ENCODE measurements at places on chromosomes 1 and 21.

- no peak for DNase-seq
Observed at GRCh38 chr1:219669042-219669441, 56.1 kb upstream of the ZC3H11B start.

DNA sequence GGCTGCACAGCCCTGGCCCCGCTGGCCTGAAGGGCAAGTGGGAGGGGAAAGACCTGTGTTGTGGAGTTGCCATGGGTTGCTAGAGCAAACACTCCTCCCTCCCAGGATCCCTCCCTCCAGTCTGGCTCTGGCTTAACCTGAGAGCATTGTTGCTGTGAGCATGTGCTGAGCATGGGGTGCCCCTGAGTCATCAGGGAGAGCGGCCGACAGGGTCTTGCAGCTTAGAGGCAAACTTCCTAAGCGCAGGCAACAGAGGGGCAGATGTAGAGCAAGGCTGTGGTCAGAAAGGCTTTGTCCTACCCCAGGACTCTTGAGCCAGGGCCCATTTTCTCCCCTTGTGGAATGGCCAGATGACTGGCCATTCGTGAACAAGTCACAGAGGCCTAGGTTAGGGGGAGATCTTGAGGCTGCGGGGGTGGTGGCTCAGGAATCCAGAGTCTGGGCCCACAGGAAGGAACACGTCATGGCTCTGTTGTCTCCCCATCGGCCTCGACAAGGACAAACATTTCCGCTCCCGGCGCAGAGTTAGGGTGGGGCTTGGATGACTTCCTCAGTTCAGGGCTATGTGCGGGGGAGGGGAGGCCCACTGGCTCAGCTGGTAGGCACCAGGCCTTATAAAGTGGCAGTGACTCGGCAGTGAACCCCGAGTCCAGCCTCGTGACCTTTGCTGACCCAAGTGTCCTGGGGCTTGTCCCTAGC lies 362 bp upstream of the DYNLT4 start:
- DNase-seq: peak; percentile 94

- no peak for DNase-seq
Observed at GRCh38 chr1:27218736-27219135, 15.7 kb upstream of the WDTC1 start.

DNA sequence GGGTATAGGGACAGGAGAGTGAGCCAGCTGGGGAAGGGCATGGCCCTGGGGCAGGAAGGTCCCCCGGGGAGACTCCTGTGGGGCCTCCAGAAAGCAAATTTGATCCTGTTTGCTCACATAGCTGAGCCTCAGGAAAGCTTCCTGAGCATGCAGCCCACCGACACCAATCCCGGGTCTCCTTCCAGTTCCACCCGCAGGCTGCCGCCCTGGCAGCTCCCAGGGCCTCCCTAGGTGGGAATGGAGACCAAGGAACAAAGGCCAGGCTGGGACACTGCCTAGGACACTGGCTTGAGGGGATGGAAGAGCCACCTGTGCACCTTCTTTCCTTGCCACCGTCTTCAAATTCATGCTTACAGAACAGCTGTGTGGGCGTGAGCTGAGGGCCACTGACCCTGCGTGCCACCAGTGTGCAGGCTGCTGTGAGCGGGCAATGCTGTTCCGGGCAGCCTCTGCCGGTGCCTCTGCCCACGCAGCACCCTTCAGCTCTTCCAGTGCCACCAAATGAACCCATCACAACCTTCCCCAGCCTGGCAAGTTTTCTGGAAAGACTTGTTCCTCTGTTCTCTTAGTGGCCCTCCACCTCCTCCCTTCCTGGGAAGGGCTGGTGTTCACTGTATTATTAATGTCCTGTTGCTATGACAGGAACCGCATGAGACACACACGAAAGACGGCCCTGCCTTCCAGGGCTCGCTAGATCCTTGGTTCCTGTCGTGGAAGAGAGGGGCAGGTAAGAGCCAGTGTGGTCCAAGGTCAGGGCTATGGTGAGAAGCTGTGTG lies 53.6 kb downstream of the ACBD3 start:
- DNase-seq: no peak

DNA sequence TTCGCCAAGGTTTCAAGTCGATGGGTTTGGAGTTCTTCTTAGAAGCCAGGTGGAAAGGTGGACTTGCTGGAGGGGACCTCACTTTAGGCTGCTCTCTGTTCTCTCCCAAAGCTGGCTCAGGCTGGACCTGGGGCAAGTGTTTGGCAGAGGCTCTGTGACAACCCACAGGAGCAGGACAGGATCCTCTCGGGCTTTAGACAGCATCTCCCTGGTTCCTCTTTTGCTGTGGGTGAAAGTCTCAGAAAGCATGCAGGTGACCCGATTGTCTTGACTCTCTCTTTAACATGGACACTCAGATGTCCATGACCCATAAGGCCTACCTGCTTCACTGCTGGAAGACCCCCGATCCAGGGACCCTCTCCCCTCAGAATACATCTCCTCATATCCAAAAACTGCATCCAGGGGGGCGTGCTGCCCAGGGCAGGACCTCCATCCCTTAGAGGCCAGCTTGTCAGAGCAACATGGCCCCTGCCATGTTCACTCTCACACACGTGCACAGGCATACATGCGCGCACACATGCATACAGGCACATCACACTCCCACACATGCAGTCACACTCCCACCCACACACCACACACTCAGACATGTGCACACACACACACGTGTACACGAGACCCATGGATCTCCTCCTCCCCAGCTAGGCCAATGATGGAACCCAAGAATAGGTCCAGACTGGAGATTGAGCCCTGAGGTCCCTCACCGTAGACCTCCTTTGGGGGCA lies 21.3 kb downstream of the MRPL37 start:
- no peak for DNase-seq

DNA sequence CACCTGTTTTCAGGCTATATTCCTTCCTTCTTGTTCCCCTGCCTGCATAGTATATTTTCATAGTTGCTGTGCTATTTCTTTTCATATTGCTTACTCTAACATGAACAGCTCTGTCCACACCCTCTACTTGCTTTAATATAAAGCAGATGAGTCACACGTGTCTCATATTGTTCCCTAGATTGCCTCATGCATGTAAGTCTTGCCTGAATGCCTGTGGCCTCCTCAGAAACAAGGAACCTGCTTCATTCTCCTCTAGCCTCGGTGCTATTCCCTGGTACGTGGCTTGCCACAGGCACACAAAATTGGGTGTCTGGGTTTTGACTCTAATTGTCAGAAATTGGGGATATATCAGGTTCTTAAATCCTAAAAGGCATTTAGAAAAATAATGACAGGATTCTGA lies 16.5 kb upstream of the PKP1 start:
- no peak for DNase-seq
